WTC11 (cell line): ENCODE measurements at places on chromosomes 13 and 19.

- no peak for DNase-seq
Measured at GRCh38 chr19:1360126-1360817, 23.4 kb upstream of the NDUFS7 start.

DNA sequence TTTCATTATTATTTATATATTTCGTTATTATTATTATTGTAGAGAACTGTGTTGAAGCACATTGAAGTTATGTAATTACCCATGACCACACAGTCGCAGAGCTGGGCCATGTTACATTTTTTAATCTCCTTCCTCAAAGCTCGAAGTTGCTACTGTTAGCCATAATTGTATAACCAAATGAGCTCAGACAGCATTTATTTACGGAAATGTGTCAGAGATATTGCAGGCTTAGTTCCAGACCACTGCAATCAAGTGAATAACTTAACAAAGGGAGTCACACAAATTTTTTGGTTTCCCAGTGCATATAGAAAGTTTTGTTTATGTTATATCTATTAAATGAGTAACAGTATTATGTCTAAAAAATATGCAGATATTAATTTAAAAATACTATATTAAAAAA, 147.1 kb upstream of the SLITRK1 start:
- no peak for DNase-seq

DNA sequence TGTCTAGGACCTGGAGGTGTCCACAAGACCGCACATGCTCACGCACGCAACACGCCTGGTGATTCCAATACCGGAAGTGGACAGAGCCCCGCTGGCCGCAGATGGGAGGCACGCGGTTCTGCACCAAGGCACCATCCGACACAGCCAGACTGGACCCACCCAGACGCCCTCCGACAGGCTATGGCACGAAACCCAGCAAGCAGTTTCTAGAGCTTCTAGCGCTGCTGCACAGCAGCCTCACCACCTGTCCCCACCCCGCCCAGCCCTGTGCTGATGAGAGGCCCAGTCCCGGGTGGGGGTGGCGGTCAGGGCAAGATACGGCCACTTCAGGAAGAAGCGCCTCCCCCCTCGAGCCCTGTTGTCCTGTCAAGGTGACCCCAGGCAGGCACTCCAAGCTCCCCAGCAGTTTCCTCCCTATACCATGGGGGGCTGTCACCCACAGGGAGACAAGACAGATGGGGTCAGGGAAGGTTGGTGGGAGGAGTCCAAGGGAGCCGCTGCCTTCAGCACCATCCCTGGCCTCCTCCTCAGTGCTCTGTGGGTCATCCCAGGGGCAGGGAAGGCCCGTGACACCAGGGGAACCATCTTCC, 11.3 kb downstream of the LSM4 start:
- no peak for DNase-seq

DNA sequence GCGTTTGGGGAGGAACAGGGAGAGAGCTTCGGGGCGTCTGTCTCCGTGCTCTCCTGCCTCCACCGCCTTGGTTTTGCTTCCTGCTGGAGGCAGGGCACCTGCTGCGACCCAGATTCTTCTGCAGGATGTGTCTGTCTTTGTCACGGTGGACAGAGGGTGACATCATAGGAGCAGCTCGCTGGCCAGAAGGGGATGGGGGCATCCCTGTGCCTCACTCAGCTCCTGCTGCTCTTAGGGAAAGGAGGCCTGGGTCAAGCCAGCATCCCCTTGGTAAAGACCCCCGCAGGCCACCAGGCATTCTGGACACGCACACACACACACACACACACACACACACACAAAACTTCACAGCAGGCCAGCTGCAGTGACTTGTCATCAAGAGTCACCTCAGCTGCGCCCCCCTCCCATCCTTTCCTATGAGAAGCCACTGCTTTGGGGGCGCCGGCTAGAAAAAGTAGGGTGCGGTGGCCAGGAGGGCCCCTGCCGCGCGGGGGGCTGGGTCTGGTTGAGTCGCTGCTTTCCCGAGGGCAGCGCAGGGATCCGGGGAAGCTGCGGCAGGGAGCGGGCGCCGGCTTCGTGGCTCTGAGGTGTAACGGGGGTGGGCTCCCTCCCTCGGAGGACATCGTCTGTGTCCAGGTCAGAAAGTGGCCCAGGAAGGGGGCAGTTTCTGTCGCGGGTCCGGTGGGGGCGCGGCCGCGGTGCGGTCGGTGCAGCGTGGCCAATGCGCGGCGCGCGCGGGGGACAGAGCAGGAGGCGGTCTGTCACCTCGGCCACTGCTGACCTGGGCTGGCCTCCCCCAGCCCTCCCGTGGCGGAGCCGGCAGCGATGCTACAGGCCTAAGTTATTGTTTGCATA, 15.8 kb upstream of the NPAS1 start:
- no peak for DNase-seq

GRCh38 chr19:4088975-4089374, 22.3 kb upstream of the ZBTB7A start:
- no peak for DNase-seq

DNA sequence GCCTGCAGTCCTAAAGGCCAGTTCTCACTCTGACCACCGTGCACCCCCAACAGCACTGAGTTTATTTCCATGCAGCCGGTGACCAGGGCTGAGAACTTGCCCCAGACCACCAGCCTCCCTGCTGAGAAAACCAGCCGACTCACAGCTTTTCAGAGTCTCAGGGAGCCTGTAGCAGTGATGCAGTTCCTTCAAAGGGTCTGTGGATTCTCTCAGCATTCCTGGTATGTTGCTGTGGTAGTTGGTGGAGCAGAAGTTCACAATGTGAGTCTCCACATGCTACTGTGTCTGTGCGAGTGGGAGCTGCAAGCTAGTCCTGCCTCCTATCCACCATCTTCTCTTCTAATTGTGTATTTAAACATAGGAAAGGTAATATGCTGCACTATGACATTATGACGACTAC, 254.9 kb upstream of the KLF12 start:
- DNase-seq, result no peak

GRCh38 chr19:41531438-41532311, 44.3 kb upstream of the CEACAM21 start:
- no peak for DNase-seq

DNA sequence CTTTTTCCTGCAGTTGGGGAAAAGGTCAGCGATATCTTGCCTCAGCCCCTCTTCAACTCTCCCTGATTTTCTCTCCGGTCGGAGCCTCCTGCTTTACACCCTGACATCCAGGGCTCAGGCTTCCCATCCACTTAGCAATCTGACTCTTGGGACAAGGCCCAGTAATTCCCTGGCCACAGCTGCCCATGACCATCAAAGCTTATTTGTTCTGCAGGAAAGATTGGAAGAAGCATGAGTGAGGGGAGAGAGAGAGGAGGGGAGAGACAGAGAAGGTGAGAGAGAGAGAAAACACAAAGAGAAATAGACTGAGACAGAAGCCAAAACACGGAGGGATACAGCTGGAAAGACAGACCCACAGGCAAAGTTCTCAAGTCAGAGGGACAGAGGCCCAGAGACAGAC, 13.7 kb downstream of the SYT3 start:
- DNase-seq, result no peak

DNA sequence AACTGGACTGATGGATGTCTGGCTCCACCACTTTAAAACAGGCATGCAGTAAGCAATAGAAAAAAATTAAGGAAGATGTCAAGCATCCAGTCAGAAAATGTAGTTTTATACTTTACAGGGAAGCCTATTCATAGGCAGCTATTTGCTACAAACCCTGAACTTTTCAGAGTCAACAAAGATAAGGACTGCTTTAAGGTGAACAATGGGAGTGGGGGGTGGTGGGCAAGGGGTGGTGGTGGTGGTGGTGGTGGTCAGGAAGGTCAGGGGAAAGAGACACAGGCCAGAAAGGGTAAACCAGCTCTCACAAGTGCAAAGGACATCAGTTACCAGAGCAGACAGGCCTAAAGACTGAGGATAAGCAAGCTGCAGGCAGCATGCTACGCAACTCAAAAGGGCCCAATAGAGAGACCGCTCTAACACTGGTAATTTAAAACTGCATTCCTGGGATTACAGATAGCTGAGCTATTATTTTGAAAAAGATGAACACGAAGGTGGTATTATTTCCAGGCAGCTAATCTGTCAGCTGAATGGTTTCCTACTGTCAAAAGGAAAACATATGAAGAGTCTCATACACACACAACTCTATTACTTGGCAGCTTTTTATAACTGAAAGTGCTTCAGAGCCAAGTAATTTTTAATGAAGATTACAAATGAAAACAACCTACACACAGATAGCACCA, 14.8 kb downstream of the BRD4 start:
- DNase-seq, result no peak

GRCh38 chr13:101065329-101065728, 351.0 kb downstream of the NALCN start:
- DNase-seq, result no peak

GRCh38 chr13:46698014-46698413, 98.9 kb downstream of the ESD start:
- no peak for DNase-seq

DNA sequence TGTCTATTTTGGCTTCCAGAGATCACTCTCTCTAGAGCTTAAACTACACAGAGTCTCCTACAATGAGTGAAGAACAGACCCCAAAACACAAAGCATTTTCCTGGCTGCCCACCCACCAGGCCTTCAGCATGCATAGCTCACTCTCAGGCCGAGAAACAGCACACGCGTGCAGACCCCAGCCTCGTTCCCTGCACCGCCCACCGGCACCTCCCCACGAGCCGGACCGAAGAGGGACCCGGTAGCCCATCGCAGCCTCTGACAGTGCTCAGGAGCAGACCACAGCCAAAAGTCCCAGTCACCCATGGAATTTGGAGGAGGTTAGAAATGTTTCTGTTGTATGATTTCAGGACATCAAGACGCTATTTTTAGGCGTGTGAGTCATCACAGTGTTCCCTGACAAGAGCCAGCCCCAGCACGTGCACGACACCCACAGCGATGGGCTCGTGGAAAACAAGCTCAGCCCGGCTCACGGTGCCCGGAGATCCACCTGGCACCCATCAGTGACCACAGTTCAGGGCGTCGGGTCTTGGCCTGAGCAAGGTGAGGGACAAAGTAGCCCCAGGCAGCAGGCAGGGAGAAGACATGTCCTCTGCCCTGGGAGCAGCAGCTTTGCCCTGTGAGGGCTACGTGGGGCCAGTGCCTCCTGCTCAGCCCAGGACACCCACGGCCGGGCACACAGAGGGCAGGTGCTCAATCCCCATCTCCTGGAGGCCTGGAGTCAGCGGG, 50.1 kb upstream of the SPACA7 start:
- no peak for DNase-seq

DNA sequence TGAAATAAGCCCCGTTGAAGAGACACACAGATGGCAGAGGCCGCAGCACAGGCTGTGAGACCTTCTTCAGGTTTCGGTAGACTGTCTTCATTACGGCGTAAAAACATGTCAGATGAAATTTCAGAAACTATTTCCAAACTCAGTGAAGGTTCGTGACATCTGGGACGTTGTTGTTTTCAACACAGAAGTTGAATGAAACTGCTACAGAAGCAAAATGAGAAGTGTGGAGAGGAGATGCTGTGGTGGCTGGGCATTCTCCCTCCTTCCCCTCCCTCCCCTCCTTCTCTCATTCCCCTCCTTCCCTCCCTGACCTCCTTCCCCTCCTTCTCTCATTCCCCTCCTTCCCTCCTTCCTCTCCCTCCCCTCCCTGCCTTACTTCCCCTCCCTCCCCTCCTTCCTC, 113.6 kb downstream of the ATP11A start:
- no peak for DNase-seq

- no peak for DNase-seq
Measured at GRCh38 chr19:10808937-10809649, 26.9 kb downstream of the TMED1 start.

DNA sequence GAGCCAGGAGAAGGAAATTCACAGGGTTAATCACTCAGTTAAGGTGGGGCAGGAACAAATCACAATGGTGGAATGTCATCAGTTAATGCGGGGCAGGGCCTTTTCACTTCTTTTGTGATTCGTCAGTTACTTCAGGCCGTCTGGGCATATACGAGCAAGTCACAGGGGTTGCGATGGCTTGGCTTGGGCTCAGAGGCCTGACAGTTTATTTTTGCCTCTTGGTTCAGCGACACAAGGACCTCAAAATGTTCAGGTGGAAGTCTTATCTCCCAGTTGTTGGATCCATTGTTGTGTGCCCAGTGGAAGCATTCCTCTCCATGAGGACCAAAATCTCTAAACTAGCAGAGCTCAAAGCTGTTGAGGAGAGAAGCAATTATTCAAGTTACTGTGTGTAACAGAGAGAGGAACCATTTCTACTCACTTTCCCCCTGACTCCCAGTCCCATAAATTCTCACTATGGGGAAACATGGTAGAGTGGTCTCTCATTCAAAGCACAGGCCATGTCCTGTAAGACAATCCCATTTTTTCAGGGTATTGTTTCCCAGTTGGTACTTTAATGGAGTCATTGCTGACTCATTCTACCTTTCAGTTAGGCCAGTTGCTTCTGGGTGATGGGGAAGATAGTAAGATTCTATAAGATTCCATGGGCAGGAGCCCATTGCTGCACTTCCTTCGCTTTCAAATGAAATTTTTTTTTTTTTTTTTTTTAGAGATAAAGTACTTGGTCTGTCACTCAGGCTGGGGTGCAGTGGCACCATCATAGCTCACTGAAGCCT, 8.8 kb upstream of the COX7A1 start:
- no peak for DNase-seq

DNA sequence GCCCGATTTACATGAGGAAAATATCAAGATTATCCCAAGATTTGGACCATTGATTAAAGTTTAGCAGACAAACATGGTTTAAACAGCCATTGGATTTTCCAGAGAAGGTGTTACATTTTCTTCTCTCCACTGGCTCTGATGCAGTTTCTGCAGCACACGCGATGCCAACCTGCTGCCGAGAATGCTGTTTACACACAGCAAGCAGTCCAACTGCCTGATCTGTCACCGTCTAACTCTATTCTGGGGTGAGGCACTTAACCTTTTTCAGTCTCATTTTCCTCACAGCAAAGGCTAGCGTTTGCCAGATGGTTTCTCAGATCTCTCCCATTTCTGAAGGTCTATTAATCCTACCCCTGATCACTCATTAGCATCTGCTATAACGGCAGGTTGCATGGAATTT, 763.5 kb upstream of the GPC6 start:
- DNase-seq, result no peak

DNA sequence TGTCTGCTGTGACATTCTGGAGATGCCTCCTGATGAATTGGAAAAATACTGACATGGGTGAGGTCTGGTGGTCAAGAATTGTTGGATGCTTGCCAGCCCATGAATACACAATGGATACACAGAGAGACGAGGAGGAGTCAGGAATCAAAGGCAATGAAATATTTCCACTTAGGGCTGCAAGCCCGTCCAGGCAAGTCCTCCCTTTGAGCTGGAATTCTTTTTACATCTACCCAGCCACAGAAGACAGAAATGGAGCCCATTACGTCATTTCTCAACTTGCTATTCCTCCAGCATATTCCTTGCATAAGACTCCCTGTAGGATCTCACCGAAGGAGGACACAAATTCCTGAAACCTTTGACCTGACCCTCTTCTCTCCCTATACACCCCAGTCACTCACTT, 15.7 kb upstream of the IGFL4 start:
- DNase-seq, result no peak

- peak; percentile 21 for DNase-seq
Measured at GRCh38 chr13:78606471-78607408, 3.4 kb upstream of the POU4F1 start.

GRCh38 chr19:30670562-30671366, 298.6 kb downstream of the ZNF536 start:
- DNase-seq, result no peak
